Keratinocyte (primary cell): ENCODE measurements at places on chromosomes 4 and X.
A peak's percentile ranks its signal among the peaks of the same experiment; 100 is the strongest.

DNA sequence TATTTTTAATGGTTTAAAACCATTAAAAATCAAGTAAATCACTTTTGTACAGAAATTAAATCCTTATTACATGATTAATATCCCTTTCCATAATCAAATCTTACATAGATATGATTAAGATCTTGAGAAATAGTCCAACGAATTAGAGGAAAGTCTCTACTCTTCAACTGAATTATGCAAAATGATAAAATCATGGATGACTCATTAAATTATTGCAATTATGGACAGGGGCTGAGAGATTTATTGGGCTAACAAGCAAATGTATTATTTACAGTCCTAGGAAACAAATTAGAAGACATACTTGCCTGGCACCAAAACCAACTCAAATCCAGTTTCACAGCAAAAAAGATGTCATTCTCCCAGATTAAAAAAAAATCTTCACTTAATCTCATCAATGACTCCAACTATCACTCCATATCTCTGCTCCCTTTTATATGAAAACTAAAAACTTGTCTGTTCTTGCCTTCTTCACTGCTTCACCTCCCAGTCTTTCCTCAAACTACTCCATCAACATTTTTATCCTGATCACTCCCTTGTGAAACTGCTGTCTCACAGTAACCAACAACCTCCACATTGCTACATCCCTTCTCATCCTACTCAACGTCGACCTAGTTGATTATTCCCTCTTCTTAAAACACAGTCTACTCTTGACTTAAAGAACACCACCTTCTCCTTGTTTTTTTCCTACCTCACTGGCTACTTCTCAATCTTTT lies 18.4 kb upstream of the DDX60 start:
- no peak for DNase-seq

GRCh38 chr4:38684271-38684670 lies 20.3 kb downstream of the KLF3 start:
- DNase-seq, result no peak

GRCh38 chrX:74286950-74287740 lies 16.8 kb upstream of the ZCCHC13 start:
- no peak for DNase-seq

DNA sequence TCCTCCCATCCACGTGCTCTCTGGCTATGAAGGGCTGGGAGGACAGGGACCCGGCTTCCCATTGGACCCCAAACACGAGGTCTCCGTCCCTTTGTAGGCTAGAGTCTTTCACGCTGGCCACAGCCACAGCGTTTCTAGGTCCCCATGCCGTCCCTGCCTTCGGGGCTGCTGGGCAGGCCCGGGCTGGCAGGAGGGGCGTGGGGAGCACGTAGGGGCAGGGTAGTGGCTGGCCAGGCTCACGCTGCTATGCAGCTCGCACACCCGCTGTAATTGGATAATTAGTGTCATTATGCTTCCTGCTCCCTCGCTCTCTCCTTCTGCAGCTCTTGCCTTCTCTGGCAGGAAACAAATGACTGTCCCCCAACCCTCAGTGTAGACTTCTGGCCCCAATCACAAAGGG lies 9.8 kb downstream of the ATP2B3 start:
- no peak for DNase-seq

- no peak for DNase-seq
These were observed 155.4 kb upstream of the FTHL17 start for GRCh38 chrX:31227250-31227649.

DNA sequence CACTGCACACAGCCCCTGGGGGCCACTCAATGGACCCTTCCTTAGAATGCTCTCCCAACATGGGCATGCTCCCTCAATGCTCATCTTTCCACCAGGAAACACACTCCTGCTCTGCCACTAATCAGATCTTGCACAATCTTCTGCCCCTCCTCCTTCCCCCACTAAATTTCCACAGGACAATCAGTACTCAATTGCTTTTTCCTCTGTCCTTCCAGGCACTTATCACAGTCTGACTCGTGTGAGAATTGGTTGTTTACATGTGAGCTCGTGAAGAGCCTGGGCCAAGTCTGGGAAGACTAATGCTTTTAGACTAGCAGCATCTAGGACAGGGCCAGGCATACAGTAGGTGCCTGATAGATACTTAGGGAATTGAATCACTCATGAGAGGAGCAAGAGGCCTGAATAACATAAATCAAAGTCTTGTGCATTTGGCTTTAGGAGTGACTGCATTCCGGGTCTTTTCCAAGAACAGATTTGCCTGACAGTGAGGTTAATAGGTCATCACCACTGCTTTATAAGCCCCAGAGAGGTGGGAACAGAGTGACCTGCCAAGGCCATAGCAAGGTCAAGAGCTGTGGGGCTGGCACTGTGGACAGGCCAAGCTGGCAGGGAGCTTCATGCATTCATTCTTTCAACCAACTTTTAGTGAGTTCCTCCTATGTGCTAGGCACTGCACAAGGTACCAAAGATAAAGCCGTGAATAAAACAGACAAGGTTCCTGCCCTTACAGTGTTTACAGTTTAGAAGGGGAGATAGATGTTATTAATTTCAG lies 55.0 kb downstream of the PRPS1 start:
- no peak for DNase-seq

- no peak for DNase-seq
These were observed 24.9 kb upstream of the HUWE1 start for GRCh38 chrX:53711436-53711835.

DNA sequence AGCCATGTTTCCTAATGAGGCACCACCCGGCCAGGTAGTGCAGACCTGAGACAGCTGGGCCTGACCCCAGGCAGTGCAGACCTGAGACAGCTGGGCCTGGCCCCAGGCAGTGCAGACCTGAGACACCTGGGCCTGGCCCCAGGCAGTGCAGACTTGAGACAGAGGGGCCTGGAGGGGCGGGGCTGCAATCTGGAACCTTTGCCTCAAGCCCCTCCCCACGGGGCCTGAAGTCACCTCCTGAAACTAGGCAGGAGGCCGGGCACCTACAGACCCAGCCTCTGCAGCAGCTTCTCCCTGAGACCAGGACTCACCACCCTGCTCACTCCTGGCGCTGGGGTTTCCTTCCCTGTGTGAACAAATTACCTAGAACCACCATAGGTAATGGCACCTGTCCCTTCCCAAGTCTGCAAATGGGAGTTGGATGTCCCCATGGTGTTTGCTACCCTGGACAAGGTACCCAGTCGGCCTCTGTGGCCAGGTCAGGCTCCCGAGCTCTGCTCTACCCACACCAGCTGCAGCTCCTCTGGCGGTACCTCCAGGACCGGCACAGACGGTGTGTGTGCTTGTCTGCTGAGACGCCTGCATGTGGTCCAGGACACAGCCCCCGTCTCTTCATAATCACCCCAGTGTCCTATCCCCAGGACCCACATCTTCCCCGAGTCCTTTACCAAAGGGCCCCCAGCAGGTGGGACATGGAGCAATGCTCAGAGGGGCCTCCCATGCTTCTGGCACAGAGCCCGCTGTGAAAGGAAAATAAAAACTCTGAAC lies 53.1 kb upstream of the C4orf50 start:
- DNase-seq, result no peak

- DNase-seq, result no peak
These were observed 278.1 kb downstream of the NKX6-1 start for GRCh38 chr4:84220990-84221389.

DNA sequence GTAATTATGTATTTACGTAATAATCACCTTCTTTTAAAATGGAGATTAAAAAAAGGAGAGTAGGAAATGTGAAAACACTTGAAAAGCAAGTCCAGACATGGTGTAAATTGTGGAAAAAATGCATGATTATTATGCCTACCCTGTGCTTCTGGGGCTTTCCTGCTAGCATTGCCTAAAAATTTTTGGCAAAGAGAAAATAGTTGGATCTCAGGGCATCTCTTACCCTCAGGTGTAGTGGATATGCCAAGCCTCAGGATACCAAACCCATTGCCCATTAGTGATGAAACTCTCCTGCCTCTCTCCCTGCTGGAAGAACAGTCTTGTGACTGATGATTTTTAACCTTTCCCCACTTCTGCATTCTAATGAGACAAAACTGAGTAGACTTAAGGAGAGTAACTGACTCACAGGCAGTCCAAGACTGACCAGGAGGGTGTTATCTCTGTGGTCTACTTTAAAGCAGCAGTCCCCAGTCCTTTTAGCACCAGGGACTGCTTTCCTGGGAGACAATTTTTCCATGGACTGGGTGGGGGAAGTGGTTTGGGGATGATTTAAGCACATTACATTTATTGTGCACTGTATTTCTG lies 174.6 kb downstream of the ZNF330 start:
- peak; percentile 58 for DNase-seq

DNA sequence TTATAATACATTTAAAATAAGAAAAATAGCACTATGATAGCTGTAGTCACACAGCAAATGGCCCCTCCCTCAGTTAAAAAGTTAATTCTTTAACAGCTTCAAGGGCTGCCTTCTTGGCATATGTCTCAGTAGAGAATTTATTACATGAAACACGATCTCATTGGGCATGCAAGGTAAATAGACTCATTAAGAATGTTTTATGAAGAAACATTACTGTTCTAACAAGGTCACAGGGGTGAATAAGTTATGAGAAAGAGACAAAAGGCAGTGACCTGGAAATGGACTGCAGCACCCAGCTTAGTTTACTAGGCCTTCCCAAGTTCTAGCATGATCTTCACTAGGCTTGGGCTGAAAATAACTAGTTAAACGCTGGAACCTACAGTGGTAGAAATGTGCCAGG lies 277.7 kb downstream of the NR3C2 start:
- no peak for DNase-seq

- no peak for DNase-seq
These were observed 1261.3 kb downstream of the RAPGEF2 start for GRCh38 chr4:160364217-160364616.

GRCh38 chr4:138736362-138736761 lies 279.2 kb upstream of the NOCT start:
- DNase-seq, result no peak

DNA sequence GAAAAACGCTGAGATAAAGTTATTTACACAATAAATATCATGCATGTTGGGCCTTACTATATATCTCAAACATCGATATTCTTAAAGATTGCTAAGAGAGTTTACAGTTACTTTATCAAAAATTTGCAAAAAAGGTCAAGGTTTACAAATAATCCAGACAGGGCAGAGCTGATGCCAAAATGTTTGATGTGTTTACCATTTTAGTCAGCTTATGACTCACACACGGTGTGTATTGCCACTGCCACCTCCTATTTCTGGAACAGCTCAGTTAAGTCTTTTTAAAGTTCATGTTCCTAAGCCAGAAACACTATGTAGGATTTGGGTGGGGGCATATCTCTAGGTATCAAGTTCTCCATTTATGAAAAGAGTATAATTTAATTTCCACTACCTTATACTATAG lies 580.6 kb downstream of the INPP4B start:
- DNase-seq, result no peak

DNA sequence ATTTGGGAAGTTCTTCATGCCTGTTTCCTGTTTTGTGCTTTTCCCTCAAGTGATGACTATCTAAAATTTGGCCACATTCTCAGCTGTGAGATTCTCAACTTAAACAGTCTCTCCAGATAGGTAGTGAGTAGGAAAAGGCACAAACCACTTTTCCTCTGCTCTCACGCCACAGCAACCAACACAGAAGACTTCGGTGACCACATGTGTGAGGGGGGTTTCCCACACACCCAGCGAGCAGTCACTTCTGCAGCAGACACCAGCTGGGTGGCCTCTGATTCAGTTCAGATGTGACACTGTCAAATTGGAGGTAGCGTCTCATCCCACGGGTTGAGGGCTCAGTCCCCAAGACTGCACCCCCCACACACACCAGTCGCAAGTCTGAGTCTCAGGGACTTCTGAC lies 25.1 kb upstream of the CLDN34 start:
- no peak for DNase-seq

DNA sequence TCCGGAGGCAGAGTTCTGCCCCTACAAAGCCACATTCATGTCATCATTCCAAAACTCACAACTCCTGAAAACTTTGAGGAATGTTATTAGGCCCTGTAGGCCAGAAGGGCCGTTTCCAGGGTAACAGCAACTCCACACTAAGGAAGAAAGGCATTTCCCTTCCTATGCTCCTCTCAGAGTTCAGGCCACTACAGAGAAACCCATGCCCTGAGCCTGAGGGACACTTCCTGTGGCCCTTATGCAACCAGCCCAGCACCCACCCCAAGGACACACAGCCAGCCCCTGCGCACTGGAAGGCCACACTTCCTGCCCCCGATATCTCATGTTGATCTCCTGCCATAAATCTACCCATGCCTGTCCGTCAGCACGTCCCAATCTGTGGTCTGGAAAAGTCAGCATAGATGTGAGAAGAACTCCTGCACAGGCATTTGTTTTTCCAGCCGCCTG lies 289.3 kb downstream of the BCOR start:
- DNase-seq, result no peak

DNA sequence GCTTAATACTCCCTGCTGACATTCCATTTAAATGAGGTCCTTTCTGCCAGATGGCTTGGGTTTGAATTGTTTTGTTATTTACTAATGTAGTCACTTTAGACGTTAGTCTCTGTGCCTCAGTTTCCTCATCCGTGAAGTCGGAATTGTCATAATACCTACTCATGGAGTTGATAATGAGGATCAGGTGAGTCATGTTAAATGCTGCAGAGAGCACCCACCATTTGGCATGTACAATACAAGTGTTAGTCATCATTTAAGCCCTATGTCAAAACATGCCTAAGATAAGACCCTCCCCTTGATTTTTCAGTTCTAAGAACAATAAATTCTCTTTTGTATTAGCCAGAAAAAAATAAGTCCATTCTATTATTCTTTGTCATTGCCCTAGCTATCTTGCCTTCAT lies 534.8 kb upstream of the HTR2C start:
- DNase-seq, result no peak

DNA sequence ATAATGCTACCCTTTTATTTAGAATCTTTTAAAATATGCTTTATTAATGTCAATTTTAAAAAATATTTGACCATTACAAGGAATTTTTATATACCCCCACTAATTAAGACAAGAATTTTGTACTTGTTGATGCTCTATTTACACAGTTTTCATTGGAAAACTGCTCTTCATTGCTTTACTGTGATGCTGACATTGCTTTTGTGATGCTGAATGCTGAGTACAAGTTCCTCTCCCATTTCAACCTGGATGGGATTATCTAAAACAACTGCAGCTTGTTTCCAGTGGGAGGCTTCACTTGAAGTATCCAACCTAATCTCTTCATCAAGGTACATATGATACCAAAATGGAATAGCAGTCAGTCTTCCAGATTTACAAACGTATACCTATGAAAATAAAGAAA lies 21.2 kb downstream of the TMEM184C start:
- no peak for DNase-seq

- no peak for DNase-seq
These were observed 90.7 kb upstream of the IGFBP7 start for GRCh38 chr4:57200799-57201327.

DNA sequence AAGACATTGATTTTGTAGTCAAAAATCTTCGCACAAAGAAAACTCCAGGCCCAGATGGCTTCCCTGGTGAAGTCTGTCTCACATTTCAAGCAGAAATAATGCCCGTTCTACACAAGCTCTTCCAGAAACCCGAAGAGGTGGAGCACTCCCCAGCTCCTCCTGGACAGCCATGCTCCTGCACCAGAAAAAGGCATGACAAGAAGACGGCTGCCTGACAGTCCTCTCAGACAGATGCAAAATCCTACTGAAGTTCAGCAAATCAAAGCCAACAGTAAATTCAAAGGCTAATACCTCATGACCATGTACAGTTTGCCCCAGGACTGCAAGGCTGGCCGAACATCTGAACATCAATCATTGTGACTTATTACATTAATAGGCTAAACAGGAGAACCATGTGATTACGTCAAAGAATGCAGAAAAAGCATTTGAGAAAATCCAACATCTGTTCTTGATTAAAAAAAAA lies 30.8 kb upstream of the MXD4 start:
- no peak for DNase-seq
